Activated T-helper 1 cell treated with anti-CD3 and anti-CD28 coated beads, Interleukin-2, amount 50 U/mL, for 16 hours (primary cell): ENCODE measurements at places on chromosomes 7 and 10.

DNA sequence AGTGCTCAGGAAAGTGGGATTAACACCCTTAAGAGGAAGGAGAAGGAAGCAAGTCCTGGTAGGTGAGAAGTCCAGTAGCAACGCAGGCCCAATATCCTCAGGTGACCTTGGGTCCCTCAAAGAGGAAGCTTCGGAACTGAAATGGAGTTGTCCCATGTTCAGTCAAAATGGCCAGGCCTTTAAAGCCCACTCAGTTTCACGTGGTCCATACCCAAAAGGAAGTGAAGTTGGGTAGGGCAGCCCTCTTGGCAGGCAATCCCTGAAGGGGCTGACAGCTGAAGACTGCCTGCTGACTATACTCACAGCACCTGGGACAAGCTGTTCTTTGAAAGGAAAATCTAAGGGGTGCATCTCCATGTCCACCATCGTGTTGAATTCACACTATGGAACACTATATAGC is 3.0 kb downstream of the GSAP start:
- no peak for DNase-seq

- no peak for DNase-seq
Measured at GRCh38 chr10:78736926-78737630, 331.7 kb upstream of the ZMIZ1 start.

GRCh38 chr7:141702047-141702567 is at the start of gene DENND11:
DENND11 (minus strand) TSS chr7:141702166; CDS start chr7:141702153, 13 bp downstream.
- DNase-seq = peak; percentile 41

DNA sequence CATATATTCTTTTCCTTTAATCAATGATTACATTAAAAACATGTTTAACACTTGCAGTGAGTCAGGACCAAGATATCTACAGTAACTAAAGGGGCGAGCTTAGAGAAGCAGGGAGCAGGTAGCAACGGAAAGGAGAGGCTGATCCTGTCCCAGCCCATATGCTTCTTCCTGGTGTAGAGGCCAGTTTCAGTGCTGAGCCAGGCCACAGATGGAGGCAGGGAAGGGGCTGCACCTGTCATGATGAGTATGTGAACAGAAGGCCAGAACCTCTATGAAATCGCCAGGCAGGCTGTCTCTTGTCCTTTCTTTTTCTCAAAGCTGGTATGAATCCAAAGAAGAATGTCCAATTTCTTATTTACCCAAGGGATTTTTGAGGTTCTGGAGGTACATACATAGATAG is 16.3 kb downstream of the REEP3 start:
- no peak for DNase-seq

DNA sequence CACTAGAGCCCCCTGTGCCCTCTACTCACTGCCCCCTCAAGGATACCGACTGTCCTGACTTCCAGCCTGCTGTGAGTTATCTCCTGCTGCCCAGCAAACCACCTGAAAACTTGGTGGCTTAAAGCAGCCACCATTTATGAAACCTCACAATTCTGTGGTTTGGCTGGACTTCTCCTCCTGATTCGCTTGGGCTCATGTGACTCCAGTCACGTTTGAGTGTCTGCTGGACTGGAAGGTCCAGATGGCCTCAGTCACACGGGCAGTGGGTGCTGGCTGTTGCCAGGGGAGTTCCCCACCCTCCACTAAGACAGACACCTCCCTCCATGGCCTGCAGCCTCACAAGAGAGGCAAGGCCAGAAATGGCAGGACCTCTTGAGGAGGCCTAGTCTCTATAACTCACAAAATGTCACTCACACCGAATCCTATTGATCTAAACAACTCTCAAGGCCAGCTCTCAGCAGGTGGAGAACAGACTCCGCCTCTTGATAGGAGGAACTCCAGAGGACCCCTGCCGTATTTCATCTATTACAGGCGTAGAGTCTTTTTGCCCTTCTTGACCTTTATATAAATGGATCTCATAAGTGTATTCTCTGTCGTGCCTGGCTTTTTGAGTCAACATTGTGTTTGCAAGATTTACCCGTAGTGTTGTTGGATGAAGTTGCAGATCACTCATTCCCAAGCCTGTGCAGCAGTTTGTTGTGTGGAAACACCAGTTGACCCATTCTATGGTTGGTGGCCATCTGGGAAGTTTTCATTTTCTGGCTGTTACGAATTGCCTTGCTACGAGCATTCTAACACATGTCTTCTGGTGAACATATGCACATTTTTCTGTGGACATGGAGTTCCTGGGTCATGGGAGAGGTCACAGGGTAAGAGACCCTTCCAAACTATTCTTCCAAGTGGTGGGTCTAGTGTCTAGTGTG is 48.3 kb downstream of the ZMIZ1 start:
- DNase-seq = no peak

- DNase-seq = peak; percentile 44
Measured at GRCh38 chr10:3668276-3668965, 116.6 kb downstream of the KLF6 start.
